ENCODE measurements at places on chromosomes 4 and X. TPM values are rescaled to one million over a fixed set of nuclear protein-coding genes. Genes with fewer than 3 reads are reported as not detected.
A peak's percentile ranks its signal among the peaks of the same experiment; 100 is the strongest.

Gene XAGE1A
- not detected for total RNA-seq

Gene BTC
- total RNA-seq: not detected

Gene PNMA5
- total RNA-seq: 0.08 TPM

Gene CYP4V2
- total RNA-seq: 4.3 TPM

Gene GUCY1A1
- not detected for total RNA-seq

Gene GAGE1
- total RNA-seq: not detected

Gene AP1AR
- 35.3 TPM for total RNA-seq

Gene MGAT4D
- total RNA-seq: not detected

Gene SSX2
- not detected for total RNA-seq

Gene STOX2
- not detected for total RNA-seq

Gene CLIC2
- total RNA-seq: 0.08 TPM

Gene ART3
- total RNA-seq: 7.7 TPM

Gene VGLL1
- not detected for total RNA-seq

Gene MTTP
- total RNA-seq: not detected

Gene XK
- 2.8 TPM for total RNA-seq

- DNase-seq: no peak
Measured at GRCh38 chrX:130351567-130351966, 11.8 kb downstream of the SLC25A14 start.

DNA sequence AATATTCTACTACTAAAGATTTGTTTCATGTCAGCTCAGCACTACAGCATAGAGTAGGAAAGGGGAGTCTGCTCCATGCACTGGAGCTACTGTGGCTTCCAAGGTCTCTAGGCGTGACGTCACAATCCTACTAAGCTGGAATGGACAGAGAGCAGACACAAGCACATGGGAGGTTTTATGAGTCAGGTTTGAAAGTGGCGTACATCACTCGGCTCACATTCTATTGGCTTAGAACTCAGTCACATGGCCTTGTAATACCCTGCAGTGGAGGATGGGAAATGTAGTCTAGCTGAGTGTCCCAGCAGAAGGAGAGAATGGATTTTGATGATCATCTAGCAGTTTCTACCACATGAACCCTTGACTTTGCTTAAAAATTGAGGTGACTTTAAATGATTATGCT, 624.8 kb upstream of the ATOH1 start:
- no peak for DNase-seq

- DNase-seq: no peak
Measured at GRCh38 chrX:30620125-30620524, 33.1 kb upstream of the GK start.

DNA sequence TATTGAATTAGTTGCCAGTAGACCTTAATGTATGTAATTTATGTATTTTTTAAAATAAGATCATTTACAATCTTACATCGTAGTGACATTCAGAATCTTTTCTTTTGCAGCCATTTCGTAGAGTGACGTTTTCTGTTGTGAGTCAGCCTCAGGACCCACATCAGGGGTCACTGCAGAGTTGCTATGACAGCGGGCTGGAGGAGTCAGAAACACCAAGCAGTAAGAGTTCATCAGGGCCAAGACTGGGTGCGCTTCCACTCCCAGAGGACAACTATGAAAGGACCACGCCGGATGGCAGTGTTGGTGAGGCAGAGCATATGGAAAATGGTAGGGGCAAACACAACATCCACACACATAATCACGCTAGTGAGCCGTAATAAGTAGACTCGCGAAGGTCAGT, 199.9 kb downstream of the PCDH7 start:
- no peak for DNase-seq

GRCh38 chrX:19063030-19063429, 59.2 kb downstream of the ADGRG2 start:
- no peak for DNase-seq

GRCh38 chr4:40963897-40964478, 214.2 kb downstream of the NSUN7 start:
- DNase-seq: no peak

DNA sequence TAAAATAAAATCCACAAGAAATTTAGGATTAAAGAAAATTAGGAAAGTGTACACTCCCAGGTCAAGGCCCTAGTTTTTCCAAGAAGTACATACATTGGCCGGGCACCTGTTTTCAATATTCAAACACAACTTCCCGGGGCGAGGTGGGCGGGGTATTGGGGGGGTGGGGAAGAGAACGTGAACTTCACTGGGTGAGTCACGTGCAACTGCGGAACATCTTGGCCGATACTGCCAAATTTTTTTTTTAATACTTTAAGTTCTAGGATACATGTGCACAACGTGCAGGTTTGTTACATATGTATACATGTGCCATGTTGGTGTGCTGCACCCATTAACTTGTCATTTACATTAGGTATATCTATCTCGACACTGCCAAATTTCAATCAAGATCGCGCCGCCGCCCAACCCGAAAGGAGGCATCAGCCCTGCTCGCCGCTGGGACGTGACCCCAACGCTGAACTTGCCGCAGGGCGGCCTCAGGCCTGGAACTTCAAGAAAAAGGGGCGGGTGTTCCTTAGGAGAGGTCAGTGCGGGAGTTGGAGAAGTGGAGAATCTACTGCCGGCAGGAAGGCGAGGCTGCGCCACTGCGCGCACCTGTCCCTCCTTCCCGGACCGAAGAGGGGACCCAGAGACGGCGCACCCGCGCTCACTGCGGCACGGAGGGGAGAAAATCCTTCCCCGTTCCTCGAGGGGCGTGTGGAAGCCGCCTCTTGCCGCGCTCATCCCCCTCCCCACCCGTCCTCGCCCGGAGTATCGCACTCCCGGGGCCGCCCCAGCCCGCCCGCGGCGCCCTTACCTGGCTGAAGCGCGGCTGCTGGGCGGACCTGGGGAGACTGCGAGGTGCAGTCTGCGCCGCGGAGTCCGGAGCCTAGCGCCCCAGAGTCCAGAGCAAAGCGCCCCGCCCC, at the start of gene TEC:
Gene TEC (minus strand): TSS at position 883 of the 905 bp plus-strand sequence. CDS start 41,224 bp downstream, outside the sequence.
- DNase-seq: no peak

DNA sequence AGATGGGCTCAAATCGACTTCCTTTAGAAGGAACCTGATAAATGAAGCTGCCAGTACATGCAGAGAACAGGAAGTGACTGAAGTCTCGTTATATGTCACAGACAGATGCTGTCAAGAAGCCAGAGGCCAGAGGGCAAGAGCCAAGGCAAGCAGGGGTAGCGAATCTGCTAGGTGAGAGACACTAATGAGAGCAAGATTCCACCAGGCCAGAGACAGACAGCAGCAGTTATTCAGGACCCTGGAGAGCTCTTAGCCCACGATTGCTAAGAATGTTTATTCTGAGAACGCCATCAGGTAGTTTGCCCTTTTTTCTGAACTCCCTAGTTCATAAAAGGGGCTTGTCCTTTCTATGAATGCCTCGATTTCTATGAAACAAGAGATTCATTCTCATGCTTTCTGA, 73.7 kb downstream of the BEND2 start:
- DNase-seq: no peak

GRCh38 chr4:177109769-177110168, 199.9 kb upstream of the NEIL3 start:
- no peak for DNase-seq

GRCh38 chrX:65900850-65901844, 138.7 kb downstream of the VSIG4 start:
- DNase-seq: no peak

- no peak for DNase-seq
Measured at GRCh38 chr4:2796849-2797544, 4.1 kb downstream of the SH3BP2 start.

GRCh38 chr4:53371049-53371448, 5.2 kb upstream of the SCFD2 start:
- DNase-seq: no peak

DNA sequence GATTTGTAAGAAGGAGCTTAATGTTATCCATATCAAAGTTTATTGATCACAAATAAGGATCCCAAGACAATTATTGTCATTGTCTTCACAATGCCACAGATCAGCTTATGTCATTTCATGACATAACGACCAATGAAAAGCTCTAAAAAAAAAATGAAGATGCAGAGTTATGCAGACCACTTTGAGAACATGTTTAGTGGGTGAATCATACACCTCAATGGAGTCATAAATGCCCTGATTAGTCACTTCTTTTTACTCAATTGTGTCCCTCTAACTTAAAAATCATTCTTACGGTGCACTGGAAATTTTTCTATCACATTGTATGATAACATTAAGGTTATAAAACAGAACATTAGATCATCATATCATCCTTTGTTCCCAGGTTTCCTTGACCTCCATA, 87.6 kb upstream of the GABRG1 start:
- DNase-seq: no peak

DNA sequence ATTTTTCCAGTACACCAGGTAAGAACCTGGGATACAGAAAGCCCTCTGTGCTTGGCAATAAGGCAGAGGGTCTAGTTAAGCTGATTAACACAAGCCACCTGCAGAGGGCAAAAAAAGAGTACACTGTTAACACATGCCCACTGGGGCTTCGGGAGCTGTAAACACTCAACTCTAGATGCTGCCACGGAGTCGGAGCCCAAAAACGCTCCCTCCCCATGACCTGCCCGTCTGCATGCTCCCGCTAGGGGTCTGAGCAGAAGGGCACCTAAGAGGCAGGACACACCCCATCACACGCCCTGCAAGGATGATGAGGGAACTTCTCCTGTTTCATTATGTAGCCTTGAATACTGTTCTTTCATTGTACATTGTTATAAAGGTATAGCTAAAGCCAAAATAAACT, 715.6 kb upstream of the AADAT start:
- DNase-seq: no peak

DNA sequence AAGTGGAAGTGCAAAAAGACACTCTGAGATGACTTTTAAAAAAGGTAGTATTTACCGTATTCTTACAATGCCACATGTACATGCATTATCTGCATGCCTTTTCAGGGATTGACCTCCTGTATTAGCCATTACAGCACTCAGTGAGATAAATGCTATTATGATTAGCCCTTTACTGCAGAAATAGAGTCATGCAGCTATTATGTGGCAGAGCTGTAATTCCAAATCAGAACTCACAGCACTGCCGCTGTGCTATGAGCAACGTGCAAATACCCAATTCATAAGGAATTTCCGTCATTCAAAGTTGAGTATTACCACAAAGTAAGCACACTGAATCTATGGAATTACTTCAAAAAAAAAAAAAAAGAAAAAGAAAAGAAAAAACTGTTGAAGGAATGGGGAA, 92.1 kb upstream of the SMAD1 start:
- no peak for DNase-seq

GRCh38 chr4:82785611-82786400, 12.8 kb downstream of the SCD5 start:
- DNase-seq: peak; percentile 82

GRCh38 chr4:67555447-67555846, 3.1 kb upstream of the STAP1 start:
- DNase-seq: no peak

DNA sequence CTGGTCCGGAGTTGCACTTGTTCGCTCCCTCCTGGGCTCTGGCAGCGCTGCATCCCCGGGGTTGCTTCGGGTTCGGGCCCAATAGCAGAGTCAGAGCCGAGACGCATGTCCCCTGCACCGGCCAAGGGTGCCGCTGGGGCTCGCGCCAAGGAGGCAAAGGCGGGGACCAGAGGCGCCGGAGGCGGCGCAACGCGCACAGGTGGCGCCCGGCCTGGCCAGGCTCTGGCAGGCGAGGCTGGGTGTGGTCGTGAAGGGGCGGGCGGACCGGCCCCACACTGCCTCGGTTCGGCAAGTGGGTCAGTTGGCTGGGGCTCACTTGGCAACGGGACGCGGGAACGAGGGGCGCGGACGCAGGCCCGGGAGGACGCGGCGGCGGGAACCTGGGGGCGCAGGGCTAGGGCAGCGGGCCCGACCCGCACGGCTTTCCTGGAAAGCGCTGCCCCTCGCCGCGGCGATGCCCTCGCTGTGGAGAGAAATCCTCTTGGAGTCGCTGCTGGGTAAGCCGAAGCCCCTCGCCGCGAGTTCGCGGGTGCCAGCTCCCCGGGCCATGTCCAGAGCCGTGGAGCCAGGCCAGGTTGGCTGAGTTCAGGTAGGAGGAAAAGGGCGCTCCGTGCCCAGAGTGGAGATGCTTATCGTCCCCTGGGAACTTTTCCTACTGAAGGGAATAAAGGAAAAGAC, at the start of gene CWH43:
Gene CWH43 (plus strand): TSS at position 300 of the 678 bp plus-strand sequence. CDS start 155 bp downstream, at position 455.
- DNase-seq: no peak

DNA sequence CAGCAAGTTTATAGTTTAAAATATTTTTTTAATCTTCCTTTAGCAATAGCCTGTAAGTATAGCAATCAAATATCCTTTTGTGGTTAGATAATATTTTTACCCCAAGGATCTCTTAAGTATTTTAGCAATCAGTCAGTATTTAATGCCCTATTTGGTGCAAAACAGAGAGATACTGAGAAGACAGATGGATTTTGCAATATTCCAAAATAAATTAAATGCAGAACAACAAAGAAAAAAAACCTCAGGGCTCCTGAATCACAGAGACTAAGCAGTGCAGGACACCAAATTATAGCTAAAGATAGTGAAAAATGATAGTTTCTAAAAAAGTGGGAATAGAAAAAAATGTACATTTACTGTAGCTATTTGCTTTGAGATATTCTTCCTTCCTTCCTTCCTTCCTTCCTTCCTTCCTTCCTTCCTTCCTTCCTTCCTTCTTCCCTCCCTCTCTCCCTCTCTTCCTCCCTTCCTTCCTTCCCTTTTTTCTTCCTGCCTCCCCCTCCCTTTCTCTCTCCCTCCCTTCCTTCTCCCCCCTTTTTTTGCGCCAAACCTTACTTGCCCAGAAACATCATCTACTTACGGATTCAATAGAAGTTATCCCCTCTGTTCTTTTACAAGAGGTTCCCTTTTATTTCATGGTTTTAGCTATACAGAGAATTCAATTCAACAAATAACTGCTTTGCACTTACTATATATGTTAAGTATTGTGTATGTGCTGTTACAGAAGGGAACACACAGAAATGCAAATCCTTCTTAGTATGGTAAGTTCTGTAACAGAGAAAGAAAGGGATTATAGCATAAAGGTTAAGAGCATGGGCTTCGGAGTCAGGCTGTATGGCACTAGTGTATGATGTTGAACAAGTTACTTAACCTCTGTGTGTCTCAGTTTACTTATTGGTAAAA, 219.0 kb downstream of the CPE start:
- DNase-seq: no peak

DNA sequence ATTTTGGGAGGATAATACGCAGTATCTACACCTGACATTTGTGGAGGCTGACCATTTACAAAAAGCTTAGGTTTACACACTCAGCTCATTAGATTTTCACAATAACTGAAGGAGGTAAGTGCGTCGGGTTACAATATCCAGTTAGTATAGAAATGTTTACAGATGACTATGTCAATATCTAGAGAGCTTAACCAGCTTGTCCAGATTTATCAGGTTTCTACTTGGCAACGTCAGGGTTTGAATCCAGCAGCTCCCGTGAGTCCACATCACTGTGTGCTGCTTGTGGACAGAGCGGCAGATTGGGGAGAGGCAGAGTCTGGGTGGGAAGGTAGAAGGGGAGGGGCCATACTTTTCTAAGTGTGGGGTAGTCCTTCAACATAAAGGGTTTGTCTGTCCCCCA, 28.3 kb downstream of the ARHGAP10 start:
- no peak for DNase-seq

DNA sequence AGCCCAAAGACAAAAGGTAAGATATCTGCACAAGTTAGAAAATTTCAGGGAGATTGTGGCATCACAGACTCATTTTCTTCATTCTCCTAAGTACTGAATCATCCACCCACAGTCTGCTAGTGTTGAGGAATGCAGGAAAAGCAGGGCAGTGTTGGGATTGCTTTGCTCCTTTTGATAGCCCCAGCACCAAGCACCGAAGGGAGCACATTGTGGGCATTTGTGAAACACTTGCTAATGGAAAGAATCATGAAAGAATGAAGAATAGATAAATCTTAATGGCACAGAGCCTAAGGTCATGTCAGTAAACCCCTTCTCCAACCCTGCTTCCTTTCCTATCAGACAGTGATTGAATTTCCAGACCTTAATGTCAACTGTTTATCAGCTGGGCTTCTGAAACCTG, 103.1 kb upstream of the GPRIN3 start:
- no peak for DNase-seq

Data from SJSA1 (cell line).